ENCODE measurements at places on chromosomes 12 and 14.

GRCh38 chr14:49516286-49516685, 69.9 kb downstream of the RPS29 start:
- DNase-seq: no peak

- no peak for DNase-seq
Measured at GRCh38 chr14:51006781-51007211, 62.5 kb upstream of the PYGL start.

DNA sequence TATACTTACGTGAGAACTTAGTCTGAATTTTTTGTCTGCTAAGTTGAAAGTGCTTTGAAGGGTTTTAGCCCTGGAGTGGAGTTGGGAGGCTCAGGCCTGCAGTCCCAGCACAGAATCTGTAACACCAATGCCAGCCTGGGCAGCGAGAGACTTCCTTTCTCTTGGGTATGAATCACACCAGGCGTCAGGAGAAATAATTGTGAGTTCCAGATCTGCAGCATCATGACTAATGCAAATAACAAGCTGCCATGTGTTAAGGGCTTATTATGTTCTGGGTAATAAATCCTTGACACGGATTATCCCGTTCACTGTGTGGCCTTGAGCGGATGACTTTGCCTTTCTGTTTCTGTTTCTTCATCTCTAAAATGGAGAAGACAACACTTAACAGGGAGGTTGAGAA, 70.6 kb downstream of the B4GALNT3 start:
- no peak for DNase-seq

- no peak for DNase-seq
Measured at GRCh38 chr12:47184813-47185212, 105.1 kb upstream of the AMIGO2 start.

- DNase-seq: no peak
Measured at GRCh38 chr12:4256043-4256826, 17.3 kb upstream of the CCND2 start.

DNA sequence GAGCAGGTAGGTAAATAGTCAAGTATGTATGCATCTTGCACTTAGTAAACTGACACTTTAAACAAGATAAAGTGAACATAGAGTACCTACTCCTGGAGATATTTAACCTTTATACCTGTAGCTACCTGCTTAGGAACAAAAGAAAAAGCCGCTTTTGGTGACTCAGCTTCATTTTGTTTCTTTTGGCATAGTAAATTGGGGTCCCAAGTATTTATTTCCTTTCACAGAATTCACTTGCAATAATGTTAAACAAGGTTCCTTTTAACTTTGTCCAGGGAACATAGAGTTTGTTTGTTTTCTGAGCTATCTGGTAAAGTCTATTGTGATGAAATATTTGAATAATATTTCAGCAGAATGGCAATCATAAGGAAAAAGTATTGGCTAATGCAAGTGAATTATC, 20.0 kb downstream of the SLCO1B3 start:
- DNase-seq: no peak

- peak; percentile 35 for DNase-seq
Measured at GRCh38 chr14:60051721-60052221, 40.0 kb upstream of the PCNX4 start.
